ENCODE measurements at places on chromosomes 5 and 9.

- no peak for DNase-seq
Observed at GRCh38 chr5:137730336-137730735, 5.6 kb downstream of the KLHL3 start.

DNA sequence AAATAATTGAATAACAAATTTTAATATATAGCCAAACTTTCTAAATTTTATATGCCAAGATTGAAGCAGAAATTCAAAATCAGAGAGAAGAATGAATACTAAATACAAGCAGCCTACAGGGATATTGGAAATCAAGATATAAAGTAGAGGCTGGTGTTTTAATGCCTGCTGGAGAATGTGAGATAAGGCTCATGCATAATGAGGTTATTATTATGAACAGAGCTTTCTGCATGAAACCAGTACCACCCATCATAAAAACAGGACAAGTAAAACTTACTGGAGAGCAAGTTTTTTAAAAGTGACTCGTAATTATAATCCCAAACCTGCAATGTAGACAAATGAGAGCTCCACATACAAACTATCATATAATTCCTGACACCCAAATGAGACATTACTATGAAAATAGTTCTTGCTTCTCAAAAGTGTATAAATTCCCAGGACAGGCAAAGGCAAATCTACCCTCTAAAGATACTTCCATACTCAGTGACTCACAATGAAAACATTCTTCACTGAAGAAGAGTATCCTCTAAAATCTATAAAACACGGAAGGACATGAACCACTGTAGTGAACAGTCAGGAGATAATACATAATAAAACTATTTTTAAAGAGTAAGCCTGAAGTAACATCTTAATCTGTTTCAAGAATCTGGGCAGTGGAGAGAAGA lies 532.0 kb upstream of the GRAMD2B start:
- DNase-seq = no peak

- no peak for DNase-seq
Observed at GRCh38 chr5:150516011-150516410, 8.1 kb downstream of the NDST1 start.

- DNase-seq = no peak
Observed at GRCh38 chr9:91221332-91221731, 140.4 kb downstream of the AUH start.

GRCh38 chr5:16549491-16550206 lies 67.1 kb downstream of the RETREG1 start:
- DNase-seq = no peak

DNA sequence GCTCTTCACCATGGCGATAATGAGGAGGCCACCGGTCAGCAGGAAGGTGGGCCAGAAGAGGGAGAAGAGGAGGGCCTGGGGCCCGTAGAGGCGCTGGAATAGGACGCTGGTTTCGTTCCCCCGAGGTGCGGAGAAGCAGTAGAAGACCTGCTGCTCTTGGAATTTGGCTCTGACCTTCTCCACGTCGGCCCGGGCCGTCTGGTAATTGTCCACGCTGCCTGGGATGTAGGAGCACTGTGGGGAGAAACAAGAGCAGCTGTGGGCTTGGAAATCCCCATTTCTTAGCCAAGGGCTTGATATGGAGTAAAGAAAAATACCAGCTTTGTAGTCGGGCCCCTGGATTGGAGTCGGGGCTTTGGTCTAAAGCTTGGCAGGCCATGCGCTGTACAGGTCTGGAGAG lies 10.4 kb downstream of the KCNMB1 start:
- DNase-seq = no peak

DNA sequence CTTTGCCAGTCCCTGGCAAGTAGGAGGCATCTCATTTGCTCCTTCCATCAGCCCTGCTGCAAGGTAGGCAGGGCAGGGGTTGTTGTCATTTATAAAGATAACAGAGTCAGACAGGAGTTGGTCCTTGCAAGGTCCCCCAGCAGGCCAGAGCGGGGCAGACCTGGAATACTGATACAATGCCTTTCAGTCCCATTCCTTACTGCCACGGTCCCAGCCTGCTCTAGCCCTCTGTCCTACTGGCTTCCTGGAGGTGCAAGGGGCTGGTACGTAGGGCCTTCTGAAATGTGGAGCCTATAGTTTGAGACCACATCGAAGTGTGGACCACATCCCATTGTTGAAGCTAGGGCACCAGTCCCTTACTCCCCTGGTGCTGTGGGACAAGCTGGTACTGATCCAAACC lies 42.8 kb upstream of the PITX1 start:
- no peak for DNase-seq

DNA sequence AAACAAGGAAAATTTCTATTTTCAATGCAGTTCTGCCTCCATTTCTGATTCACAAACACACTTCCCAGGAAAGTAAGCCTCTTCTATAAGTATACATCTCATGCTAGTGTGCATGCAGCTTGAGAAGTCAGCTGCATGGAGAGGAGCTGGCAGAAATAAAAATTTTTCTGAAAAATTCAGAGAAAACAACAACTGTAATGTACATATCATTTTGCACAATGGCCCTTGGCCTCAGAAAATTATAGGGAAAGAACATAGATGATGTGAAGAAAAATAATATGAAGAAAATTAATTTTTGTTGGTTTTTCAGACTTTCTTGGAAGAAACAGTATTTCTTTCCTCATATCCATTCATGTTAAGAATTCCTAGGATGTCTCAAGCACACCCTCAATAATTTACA lies 277.8 kb upstream of the ADRA1B start:
- no peak for DNase-seq

- no peak for DNase-seq
Observed at GRCh38 chr9:128495296-128495695, 9.2 kb upstream of the GLE1 start.

DNA sequence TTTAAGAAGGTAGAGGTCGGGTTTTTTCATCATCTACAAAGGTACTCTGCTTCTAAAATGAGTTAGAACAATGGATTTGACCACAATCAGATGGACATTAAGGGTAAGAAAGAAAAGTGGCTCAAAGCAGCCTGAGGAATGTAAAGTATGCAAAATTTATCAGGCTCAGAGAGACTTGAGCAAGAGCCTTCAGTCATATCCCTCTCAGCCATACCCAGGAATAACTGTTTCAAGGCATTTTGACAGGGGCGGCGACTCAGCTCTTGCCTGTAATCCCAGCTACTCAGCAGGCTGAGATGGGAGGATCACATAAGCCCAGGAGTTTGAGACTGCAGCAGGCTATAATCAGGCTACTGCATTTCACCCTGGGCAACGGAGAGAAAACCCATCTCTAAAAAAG lies 38.8 kb upstream of the ANXA2R start:
- DNase-seq = no peak

DNA sequence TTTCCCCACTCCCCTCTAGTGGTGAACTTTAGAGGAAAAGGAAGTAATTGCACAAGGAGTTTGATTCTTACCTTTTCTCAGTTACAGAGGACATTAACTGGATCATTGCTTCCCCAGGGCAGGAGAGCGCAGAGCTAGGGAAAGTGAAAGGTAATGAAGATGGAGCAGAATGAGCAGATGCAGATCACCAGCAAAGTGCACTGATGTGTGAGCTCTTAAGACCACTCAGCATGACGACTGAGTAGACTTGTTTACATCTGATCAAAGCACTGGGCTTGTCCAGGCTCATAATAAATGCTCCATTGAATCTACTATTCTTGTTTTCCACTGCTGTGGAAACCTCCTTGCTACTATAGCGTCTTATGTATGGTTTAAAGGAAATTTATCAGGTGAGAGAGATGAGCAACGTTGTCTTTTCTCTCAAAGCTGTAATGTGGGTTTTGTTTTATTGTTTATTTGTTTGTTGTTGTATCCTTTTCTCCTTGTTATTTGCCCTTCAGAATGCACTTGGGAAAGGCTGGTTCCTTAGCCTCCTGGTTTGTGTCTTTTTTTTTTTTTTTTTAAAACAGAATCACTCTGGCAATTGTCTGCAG lies 25.3 kb downstream of the SLC22A5 start:
- DNase-seq = no peak

GRCh38 chr5:112951124-112951702 lies 25.4 kb upstream of the DCP2 start:
- no peak for DNase-seq

DNA sequence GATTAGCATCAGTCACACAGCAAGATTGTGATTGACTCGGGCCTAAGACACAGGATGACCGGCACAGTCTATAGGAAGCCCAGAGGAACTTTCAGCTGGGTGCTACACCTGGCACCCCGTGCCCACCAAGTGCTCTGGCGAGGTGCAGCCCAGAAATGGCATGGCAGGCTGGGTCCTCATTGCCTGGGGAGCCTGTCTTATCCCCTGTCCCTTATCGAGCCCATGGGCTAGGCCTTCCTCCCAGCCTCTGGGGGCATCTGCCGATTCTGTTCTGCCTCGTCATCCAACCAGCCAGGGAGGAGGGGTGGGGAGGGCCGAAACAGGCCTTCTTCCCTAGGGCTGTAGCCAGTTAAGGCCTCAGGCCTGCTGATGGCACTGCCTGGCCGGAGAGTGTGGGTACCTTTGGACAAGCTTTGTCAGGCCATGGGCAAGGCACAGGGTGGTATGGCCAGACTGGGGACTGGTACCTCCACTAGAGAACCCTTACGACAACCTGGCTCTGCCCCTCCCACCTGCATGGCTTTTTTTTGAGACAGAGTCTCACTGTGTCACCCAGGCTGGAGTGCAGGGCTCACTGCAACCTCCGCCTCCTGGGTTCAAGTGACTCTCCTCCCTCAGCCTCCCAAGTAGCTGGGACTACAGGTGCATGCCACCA lies 1.6 kb downstream of the GRK6 start:
- no peak for DNase-seq

All from GM19239 (cell line).